ENCODE measurements at places on chromosomes 7 and 10.

DNA sequence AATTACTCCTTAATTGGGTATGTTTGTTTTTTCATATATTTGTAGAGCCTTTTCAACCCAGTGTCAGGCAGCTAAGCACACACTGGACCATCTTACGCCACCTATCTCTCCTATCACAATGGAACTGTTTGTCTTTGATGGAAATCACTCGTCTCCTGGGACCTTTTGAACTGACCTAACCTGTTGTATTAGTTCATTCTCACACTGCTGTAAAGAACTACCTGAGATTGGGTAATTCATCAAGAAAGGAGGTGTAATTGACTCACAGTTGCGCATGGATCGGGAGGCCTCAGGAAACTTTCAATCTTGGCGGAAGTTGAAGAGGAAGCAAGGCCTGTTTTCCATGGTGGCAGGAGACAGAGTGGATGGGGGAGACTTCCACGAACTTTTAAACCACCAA is 182.0 kb downstream of the TCERG1L start:
- DNase-seq: no peak

- no peak for DNase-seq
These were observed 11.0 kb upstream of the GDF10 start for GRCh38 chr10:47288916-47289495.

DNA sequence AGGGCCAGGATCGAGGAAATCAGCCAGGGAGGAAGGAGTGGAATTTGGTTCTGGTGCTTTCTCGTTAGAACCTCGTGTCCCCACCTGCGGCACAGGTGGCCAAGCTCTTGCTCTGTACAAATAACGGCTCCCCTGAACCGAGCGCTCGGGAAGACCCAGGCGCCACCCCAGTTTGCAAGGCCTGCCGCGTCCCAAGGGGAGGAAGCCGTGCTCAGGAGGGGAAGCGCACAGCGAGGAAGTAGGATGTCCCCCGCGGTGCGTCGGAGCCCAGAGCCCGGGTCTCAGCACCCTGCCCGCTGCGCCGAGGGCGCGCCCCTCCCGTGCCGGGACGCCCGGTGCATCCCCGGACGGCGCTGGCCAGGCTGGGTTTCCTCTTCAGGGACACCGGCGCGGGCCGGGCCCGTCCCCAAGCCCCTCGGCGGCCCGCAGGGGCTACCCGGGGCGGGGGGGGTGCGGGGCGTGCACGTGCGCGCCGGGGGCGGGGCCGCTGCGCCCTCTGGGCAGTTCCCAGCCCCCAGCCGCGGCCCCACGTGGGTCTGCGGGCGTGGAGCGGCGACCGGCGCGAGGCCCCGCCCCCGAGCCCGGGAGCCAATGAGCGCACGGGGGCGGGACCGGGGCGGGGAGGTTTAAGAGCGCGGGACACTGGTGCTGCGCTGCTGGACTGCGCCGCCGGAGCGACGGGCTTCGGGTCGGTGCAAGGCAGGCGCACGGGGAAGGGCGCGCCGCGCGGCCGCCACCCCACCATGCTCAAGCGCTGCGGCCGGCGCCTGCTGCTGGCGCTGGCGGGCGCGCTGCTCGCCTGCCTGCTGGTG is at the start of gene LFNG:
LFNG (plus strand) TSS at position 656 of the 812 bp plus-strand sequence; CDS start at position 744, 88 bp downstream.
- DNase-seq: peak; percentile 9

DNA sequence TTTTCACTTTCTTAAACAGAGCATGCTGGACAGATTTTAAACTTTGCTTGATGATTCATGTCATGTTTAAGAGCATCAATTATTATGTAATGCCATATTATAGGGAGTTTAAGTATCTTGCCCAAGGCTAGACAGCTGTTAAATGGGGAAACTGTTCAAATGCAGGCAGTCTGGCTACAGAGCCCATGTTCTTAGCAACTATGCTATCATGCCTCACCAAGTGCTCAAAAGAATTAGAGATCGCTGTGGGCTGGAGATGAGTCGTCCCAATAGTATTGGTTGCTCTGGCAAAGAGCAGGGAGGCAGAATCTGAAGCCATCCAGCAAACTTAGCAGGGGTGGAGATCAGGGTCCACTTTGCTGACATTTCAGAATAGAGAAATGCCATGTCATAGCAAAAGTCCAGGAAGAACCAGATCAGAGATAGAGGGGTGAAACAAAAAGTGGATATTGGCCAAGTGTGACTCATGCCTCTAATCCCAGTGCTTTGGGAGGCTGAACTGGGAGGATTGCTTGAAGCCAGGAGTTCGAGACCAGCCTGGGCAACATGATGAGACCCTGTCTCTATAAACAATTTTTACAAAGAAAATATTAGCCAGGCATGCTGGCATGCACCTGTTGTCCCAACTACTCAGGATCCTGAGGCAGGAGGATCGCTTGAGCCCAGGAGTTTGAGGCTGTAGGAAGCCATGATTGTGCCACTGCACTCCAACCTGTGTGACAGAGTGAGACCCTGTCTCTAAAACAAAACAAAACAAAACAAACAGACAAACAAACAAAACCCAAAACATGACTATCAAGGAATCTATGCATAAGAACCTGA is 57.8 kb downstream of the BAMBI start:
- DNase-seq: no peak

DNA sequence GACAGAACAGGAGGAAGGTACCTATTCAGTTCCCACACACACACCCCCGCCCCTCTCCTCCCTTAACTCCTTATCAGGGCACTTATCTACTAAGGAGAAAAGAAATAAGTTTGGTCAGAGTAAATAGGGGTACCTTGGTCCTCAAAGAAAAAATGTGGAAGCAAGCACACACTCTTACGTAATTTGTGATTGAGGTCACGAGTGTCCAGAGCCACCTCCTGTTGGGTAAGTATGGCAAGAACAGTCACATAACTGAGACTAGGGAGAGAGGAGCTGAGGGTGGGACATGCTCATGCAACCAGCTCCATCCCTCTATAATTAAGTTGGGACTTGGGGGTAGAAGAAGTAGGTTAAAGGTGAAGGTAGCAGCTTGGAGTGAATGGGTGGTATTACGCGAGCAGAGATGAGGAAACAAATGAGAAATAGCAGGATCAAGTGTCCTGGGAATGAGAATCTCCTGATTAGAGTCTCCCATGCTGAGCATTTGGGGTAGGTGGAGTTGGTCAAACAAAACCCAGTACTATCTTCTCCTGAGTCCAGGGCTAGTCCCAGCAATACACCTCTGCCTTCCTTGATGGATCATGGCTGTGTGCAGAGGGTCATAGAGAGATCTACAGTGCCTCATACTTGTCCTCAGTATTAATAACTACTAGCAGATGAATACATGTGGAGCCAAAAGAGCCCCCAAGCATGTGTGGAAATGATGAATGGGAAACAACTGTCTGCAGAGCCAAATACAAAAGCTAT is 77.1 kb downstream of the GSAP start:
- no peak for DNase-seq

DNA sequence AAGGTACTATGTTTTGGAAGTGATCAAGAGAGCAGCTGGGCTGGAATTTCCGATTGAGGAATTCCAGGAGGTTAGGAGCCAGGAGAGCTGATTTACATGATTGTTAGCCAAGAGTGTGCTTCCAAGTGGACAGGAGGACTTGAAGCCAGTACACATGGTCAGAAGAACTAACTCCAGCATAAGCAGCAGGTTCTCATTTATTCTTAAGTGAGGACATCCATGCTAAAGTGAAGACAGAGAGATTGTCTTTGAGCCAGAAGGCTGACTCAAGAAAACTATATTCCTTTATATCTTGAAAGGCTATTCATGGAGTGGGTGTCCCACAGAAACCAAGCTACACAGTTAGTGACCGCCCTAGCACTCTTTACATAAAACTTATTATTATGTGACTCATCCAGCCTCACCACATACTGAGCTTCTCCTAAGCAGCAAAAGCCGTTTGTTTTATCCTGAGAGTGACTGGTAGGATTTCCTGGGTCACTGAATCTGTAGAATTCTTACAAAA is 56.7 kb upstream of the SEMA3A start:
- DNase-seq: no peak

- no peak for DNase-seq
These were observed 6.7 kb downstream of the SLC26A4 start for GRCh38 chr7:107667341-107667740.

- DNase-seq: no peak
These were observed 327.5 kb upstream of the PHF14 start for GRCh38 chr7:10646194-10646593.

DNA sequence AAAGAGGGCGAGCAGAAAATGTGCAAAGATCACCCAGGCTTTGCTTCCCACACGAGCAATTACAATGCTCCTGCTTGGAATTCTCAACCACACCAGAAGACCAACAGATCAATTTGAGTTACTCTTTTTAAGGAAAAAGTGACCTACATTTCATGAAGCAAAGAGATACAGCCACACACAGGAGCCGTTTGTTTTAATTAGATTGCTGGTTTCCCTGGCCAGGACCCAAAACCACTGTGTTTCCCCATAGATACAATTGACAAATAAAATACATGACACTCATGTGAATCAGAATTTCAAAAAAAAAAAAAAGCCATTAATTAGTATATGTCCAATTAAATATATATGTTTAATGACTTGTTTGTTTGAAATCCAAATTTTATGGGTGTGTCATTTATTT is 458.3 kb downstream of the PLXDC2 start:
- DNase-seq: no peak

DNA sequence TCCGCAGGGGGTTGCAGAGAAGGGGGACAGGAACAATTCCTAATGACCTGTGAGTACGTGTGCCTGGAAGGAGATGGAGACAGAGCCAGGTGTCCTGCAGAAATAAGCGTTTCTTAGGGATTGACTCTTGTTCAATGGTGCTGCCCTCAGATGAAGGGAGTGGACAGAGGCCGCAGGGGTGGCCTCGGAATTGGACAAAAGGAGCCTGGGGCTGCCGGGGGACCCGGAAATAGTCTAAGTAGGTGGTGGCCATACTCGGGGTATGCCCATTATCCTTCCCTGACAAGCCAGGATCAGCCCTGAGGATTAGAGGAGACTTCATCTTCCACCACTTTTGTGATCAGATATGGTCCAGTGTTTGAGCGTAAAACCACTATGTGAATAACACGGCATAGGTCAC is 39.2 kb downstream of the ELFN1 start:
- no peak for DNase-seq

- DNase-seq: no peak
These were observed 192.4 kb upstream of the DKK1 start for GRCh38 chr10:52121688-52122087.

GRCh38 chr7:141235656-141236055 is 161.8 kb downstream of the TMEM178B start:
- DNase-seq: no peak

GRCh38 chr10:88114368-88114767 is 250.9 kb downstream of the PTEN start:
- no peak for DNase-seq

DNA sequence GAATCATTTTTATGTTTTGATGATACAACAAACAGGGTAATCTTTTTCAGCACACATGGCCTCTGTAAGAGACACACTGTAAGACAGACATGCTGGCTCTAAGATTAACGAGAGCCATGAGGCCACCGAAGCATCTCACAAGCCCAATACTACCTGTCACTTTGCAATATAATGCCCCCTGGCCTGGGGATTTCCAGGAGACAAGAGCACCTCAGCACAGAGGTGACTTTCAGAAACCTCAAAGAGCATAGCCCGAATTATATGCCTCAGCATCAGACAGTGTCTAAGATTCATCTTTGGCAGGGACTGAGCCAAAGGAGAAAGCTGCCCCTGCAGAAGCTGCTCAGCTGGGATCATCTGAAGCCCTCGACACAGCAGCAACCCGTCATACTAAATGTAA is 44.2 kb upstream of the TMEM213 start:
- DNase-seq: no peak

- DNase-seq: no peak
These were observed 90.1 kb downstream of the CREB5 start for GRCh38 chr7:28502408-28502807.

DNA sequence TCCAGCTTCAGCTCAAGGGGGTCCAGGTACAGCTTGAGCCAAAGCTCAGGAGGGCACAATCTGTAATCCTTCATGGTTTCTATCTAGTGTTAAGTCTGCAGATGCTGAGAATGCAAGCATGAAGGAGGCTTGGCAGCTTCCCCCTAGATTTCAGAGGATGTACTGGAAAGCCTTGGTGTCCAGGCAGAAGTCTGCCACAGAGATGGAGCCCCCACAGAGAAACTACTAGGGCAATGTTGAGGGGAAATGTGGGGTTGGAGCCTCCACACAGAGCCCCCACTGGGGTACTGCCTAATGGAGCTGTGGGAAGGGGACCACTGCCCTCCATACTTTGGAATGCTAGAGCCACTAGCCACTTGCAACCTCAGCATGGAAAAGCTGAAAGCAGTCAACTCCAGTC is 11.4 kb downstream of the ZNF25 start:
- DNase-seq: no peak

Measured in cerebellar nuclear complex (tissue), 1 donor.